GM19239 (cell line): ENCODE measurements at places on chromosomes 4 and X.

GRCh38 chr4:170827562-170828274 is 738.0 kb upstream of the AADAT start:
- DNase-seq: no peak

- no peak for DNase-seq
Measured at GRCh38 chr4:96356591-96357370, 516.9 kb downstream of the PDHA2 start.

DNA sequence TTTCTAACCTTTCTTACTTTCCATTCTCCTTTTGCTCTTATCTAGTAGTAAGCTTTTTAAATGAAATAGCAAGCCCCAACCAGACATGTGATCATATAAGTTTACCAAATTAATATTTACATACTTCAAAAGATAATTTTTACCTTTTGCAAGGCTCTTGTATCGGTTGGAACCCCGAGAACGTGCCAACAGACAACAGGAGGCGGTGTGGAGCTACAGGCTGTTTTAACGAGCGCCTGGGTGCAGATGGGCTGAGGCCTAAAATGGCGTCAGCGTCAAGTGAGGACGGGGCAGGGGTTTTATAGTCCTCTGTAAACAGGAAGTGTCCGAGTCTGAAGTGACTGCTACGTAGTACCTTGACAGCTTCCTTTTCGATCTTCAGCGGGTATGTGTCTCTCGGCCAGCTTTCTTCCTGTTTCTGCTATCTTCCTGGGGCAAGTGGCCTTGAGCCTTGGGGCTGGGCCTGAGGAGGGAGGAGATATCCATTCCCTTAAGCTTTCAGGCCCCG is 342.7 kb downstream of the GALNTL6 start:
- no peak for DNase-seq

DNA sequence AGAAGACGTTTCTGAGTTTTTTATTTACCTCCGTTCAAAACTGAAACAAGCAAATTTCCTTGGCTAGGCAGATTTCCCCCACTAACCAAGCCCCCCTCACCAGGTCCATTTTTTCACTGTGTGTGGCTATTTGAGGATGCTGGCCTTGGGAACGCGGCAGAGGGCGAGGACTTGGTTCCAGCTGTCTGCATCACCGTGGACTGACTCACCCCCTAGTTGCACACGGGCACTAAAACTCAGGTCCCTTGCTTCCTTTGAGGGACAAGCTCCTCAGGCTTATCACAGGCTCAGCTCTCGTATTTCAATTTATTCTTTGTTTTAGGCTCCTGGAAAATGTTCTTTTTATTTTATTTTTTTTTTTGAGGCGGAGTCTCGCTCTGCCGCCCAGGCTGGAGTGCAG is 8.4 kb upstream of the MTNR1A start:
- DNase-seq: no peak

DNA sequence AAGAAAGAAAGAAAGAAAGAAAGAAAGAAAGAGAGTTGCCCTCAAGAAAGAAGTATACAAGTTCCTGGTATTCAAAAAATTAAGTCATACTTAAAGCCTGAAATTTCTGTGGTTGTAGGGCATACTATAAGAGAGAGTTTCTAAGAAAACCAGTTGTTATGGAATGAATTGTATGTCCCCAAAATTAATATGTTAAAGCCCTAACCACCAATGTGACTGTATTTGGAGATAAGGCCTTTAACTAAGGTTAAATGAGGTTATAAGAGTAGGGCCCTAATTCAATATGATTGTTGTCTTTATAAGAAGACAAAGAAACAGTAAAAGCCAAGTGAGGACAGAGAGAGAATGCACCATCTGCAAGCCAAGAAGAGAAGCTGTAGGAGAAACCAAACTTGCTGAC is 521.1 kb downstream of the CCSER1 start:
- no peak for DNase-seq

DNA sequence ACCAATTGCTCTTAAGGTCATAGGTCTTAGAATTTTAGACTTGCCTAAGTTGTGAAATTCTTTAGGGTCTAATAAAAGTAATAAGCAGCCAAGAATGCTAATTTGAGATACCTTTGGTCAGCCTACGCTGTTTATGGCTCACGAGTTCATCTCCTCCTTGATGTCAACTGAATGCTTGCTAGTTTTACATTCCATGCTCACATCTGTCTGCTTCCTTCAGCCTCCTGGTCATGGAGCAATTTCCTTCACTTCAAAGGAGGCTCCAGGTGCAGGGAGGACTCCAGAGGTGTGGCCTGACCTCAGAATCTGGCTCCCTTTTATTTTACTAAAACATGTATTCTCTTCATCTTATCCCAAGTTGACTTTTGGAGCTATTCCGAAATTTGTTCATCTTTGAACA is 23.3 kb upstream of the LNX1 start:
- DNase-seq: no peak

DNA sequence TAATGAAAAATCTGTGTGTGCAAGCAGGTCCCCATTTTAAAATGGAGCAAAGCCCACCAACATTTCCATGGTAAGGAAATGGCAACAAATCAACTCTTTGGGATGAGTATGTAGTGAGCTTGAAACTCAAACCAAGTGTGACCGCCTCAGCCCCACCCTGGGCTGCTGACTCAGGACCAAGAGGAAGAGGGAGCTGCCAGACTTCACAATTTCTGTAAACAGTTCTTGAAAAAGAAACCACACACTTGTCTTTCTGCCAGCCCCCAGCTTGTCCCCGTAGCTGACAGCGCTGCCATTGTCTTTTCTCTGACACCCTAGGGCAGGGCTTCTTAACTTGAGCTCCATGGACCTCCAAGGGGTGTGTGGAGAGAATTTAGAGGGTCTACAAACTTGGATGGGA is 10.3 kb downstream of the RTL5 start:
- DNase-seq: peak; percentile 8

GRCh38 chr4:76156635-76157034 is 8.4 kb upstream of the NUP54 start:
- no peak for DNase-seq

DNA sequence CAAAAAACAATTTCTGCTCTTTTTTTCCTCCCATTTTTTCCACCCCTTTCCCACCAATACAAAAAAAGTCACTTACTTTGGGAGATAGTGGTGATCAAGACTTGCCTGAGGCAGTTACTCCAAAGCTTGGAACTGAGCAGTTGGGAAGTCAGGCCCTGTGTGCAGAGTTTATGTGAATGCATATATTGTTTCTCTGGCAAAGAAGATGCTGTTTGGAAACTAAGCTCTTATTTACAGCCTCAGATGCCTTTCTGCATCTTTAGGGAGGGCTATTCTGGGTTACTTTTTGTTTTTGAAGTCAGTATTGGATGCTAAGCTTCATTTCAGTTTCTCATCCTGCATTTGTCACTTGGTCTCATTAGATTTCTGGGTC is 136.3 kb downstream of the ZNF330 start:
- no peak for DNase-seq

DNA sequence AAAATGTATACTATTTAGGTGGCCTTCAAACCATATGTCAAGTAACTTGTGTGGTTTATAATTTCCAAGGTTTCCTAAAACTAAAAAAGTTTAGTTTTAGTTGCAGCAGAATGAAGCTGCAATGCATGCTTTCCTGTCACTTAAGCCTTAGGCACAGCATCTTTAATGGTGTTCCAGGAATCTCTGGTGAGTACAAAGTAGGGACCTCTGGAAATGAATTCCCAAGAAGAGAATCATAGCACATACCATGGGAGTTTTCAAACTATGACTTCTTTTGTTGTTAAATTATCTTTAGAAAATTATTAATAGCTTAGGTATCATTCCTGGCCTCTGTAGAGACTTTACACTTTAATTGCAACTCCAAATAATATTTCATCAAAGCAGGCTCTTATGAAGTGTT is 1005.9 kb upstream of the PABPC4L start:
- DNase-seq: no peak

DNA sequence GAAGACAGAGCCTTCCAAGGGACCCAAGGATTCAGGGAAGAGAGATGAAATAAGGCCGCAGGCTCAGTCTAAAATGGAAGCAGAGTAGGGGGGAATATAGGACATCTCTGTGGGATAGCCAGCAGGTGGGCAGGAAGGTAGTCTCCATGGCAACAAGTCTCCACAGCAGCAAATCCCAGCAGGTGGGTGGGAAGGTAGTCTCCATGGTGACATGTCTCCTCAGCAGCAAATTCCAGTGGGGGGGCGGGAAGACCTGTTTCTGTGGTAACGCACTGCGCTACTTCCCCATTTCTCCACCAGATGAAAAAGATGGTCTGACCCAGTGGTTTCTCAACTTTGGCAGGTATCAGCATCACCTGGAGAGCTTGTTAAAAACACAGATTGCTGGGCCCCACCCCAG is 18.3 kb downstream of the NLGN3 start:
- no peak for DNase-seq

DNA sequence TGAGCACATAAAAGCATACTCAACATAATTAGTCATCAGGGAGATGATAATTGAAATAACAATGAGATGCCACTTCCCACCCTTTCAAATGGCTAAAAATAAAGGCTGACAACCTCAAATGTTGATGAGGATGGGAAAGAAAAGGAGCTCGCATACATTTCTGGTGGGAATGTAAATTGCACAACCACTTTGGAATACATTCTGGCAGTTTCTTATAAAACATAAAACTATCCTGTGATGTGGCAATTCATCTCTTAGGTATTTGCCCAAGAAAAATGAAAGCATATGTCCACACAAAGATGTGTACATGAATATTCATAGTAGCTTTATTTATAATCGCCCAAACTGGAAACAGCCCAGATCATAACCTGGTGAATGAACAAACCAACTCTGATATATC is 687 bp upstream of the ZNF275 start:
- DNase-seq: no peak

GRCh38 chr4:108793415-108793814 is 30.6 kb upstream of the ETNPPL start:
- DNase-seq: no peak

GRCh38 chr4:20172070-20172760 is 79.5 kb upstream of the SLIT2 start:
- no peak for DNase-seq

GRCh38 chr4:88008743-88009171 is 1.3 kb downstream of the PKD2 start:
- DNase-seq: peak; percentile 19

DNA sequence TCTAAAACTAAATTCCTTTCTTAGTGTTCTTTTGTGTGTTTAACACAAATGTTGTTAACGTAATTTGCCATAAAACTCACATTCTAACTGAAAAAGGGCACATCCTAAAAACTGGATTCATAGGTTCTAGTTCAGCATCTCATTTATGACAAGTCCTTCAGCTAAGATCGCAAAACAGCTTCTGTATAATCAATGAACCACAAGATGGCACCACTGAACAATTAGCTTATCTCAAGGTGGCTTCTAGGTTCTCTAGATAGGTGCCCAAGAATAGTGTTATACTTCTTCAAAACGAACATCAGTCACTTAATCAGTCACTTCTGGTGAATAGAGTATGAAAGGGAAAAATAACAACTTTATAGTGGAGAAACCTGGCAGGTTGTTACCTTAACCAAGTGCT is 54.3 kb downstream of the NRK start:
- no peak for DNase-seq

DNA sequence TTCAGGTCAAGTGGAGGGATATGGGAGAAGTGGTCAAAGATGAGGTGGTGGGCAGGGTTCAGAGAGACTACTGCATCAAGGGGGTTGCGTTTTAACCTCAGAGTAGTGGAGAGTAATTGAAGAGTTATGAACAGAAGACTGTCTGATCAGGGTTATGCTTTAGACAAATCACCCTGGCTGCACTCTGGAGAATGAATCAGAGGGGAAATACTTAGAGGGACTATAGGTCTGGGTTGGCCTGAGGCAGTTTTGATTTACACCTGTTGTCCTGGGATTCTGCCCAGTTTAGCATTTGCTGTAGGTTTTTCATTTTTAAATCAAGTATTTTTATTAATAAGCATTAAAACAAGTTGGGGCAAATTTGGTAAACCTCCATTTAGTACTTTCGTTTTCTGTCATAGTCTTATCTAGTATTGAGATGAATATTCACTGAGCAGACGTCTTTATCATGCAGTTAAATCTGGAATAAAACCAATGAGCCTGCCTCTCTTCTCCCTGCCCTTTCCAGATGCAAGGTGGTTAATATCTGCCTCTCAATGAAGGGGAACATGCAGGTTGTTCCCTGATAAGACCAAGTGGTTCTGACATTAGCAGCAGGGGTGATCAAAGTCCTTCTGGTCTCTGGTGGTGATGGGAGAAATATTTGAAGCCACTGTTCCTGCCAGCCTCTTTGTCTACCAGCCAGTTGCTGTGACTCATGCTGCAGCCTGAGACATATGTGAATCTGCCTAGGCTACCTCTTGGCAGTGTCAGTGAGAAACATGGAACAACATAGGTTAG is 116.0 kb upstream of the RPS6KA3 start:
- DNase-seq: no peak

GRCh38 chr4:157885811-157886210 is 287.0 kb downstream of the GASK1B start:
- DNase-seq: no peak

DNA sequence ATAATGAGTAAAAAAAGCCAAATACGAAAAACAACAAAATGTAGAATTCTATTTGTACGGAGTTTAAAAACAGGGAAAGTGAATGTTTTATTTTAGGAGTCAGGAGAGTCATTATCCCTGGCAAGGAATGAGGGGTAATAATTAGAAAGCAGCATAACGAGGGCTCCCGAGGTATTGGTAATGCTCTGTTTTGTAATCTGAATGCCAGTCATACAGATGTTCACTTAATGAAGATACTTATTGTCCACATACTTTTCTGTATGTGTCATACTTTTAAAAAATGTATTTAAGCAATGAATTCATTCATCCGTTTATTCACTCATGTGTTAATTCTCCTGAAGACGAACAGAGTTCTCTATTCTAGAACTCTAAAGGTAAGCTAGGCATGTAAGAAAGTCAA is 87.8 kb upstream of the BMP2K start:
- no peak for DNase-seq

DNA sequence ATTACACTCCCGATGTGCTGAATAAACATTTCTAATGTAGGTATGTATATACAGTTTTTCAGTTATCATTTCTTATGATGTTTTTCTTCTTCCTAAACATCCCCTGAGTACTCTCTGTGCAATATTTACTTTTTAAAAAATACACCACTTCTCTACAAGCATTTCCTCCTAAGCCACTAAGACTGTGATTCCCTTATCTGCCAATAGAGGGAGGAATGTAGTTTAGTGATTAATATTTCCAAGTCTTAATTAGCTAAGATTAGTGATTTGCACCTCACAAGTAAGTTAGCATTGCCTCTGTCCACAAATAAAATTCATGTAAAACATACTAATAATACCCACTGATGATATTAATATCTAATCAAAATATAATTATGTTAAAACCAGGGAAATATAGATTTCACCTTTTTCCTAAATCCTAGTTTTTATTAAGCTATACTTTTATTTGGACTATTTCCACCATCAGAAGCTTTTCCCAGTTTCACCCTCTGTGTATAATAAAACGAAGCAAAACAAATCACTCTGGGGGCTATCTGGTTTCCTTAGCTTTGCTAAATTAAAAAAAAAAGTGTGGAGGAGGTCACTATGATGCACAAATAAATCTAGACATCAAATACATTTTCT is 909.1 kb downstream of the FAT4 start:
- DNase-seq: no peak

GRCh38 chr4:150501983-150502382 is 80.0 kb upstream of the MAB21L2 start:
- no peak for DNase-seq

GRCh38 chrX:106726485-106727437 is at the start of gene RNF128:
Gene RNF128 (plus strand): TSS chrX:106726701. CDS start chrX:106726914, 213 bp downstream.
- no peak for DNase-seq
